ENCODE measurements at places on chromosomes 7 and 10.

DNA sequence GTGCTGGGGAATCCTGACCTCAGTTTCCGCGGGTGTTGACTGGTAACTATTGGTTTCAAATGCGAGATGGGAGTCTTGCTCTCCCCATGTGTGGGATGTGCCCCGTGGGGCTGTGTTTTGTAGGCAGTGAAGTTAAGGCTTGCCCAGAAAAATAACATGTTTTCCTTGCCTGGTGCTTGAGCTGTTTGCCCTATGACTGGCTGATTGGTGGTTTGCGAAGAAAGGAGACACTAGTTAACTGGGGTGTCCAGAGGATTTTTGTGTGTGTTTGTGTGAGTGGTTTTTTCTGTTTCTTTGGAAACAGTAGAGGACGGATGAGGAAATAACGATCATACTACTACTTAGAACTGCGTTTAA lies 61.9 kb downstream of the CREB5 start:
- DNase-seq = peak; percentile 3

GRCh38 chr10:70660722-70661121 lies 11.6 kb upstream of the ADAMTS14 start:
- no peak for DNase-seq

- DNase-seq = no peak
Observed at GRCh38 chr10:6058682-6059475, 3.3 kb downstream of the IL2RA start.

DNA sequence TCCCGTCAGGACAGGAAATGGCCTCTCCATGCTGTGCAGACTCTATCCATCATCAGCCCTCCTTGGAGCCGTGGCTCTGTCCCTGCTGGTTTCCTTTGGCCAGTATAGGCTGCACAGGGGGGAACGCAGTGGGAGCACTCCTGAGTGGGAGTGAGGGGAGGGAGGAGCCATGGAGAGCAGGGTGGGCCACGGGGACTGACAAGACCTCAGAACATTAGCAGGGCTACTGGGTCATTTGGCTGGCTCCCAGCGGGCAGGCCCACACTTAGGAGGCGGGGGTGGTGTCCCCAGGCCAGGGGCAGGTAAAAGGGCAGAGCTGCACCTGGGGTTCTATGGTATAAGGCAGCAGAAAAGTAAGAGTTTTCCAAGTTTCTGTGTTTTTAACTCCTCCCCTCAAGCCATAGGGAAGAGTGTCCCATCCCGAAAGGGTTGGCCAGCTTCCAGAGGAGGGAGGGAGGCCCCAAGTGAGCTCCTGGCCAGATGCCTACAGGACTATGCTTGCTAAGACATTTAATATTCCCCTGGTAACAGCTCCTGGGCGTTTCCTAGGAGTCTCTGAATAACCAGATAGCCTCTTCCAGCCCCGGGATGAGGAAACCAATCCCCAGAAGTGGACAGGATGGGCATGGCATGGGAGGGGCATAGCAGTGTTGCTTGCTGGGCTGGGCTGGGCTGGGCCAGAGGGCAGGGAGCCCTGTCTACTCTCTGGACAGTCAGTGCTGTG lies 5.5 kb upstream of the OPN4 start:
- peak; percentile 70 for DNase-seq

DNA sequence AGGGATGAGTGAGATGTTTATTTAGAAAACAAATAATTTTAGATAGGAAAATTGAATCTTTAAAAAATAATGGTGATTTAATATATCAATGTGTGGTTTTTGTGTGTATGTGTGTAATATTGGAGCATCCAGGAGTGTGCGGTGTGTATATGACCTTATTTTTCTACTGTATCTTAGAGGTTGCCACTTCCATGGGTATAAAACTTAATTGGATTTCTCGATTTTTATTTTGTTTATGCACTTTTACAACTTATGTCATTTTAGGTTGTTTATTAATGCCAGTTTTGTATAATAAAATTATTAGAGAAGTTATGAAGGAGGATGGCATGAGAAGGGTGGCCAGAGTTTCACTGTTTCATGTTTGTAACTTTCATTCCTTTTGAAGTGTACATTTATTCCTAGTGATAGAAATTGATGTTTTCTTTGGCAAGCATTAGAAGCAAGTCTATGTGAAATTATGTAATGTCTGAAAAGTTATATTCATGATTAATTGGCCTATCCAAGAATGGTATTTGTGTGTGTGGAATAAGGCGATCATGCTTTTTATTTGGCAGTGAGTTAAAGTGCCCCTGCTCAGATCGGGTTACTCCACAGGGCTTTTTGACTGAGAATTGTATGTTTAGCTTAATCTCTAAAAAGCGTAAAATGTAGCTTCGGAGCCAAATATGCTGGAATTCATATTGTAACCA lies 110.3 kb downstream of the KAT6B start:
- peak; percentile 42 for DNase-seq

GRCh38 chr10:63133821-63134557 lies 861 bp downstream of the NRBF2 start:
- DNase-seq = peak; percentile 64

- DNase-seq = no peak
Observed at GRCh38 chr10:57142925-57143576, 782.0 kb upstream of the ZWINT start.

DNA sequence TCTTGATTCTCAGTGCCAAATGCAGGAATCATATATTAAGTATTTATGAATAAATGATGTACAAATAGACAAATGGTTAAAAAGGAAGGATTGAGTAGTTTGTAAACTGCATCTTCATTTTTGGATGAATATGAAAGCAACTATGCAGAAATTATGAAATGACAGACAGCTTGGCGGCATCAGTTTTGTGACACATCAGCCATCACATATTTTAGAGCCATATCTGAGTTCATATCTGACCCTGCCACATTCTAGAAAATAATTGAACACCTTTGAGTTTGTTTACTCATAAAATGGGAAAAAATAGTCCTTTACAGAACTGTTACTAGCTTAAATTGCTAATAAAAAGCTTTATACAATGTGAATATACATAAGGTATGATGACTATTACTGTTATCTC lies 448.2 kb downstream of the KIF20B start:
- DNase-seq = no peak

DNA sequence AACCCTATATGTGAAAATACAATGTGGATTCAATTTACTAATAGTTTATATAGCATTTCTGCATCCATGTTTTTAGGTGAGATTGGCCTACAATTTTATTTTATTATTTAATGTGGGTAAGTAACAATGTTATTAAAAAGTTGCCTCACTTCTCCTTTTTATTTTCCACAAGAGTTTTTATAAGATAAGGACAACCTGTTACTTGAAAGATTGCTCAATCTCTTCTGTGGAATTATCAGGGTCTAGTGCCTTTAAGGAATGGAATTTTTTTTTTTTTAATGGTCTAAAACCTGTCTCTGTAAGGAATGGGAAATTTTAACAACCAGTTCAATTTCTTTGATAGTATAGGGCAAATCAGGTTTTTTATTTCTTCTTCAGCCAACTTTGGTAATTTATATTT lies 53.9 kb upstream of the RAB18 start:
- DNase-seq = no peak

DNA sequence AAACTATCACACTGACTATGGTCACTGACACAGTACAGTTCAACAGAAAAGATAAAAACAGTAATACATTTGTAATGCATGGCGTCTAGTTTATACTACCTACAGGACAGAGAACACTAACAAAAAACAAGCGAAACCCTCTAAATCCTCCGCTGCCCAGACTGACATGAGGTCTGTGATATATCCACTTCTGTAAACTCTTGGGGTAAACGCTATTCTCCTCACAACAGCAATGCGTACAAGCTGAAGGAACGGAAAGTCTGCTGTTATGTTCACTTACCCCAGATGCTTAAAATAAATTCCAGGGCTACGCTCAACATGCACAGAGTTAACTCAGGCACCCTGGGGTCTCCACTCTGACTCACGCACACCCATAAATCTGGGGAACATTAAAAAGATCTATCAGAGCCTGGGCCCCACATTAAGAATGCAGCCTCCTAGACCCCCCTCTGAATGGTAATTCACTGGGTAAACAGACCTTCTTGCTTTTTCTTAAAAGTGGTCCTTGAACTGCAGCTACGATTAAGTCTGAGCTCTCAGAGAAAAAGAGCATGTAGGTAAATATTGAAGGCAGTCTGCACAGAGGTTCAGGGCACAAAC lies 105.6 kb downstream of the CTBP2 start:
- DNase-seq = no peak

- no peak for DNase-seq
Observed at GRCh38 chr7:37273891-37274290, 174.8 kb downstream of the ELMO1 start.

GRCh38 chr10:13520194-13520593 lies 8.6 kb downstream of the BEND7 start:
- no peak for DNase-seq

GRCh38 chr10:110747609-110748464 lies 103.7 kb downstream of the RBM20 start:
- DNase-seq = peak; percentile 9

DNA sequence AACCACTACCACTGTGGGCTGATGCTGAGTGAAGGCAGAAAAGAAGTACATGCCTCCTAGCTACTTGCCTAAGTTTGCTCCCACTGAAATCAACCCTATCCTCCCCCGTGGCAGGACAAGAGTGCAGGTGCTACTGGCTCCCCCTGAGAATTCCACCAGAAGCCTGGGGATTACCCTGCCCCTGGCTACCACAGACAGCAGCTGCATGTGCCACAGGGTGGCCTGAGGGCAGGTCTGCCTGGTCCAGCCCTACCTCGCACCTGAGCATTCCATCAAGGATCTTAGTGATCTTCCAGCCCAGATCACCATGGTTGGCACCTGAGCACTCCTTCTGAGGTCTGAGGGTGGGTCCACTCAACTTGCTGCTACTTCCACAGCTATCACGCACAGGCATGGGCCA lies 176.4 kb upstream of the SMIM30 start:
- DNase-seq = no peak

- peak; percentile 44 for DNase-seq
Observed at GRCh38 chr7:131363719-131364118, 36.0 kb downstream of the MKLN1 start.

DNA sequence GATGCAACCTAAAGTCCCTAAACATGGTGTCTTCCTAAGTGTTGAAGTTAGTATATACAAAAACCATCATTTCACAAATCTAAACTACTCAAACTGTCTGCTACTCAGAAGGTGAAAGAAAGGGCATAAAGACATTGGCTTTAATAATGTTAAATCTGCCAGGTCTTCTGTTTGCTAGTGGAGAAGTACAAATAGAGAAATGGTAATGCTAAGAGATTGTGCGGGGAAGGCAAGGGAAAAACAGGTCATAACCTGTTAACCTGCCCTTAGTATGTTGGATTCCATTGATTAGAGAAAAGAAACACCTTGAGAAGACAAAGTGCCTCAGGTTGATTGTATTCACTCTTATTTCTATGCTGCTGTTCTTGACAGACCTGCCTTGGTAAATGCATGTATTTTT lies 80.3 kb downstream of the CALD1 start:
- DNase-seq = no peak

- DNase-seq = peak; percentile 54
Observed at GRCh38 chr10:119165171-119166117, at the start of gene SFXN4. Gene SFXN4, minus strand, starts transcription at chr10:119165714. Its CDS starts 67 bp downstream, at chr10:119165647.

- DNase-seq = no peak
Observed at GRCh38 chr7:151393031-151393977, 16.5 kb downstream of the WDR86 start.

Measured in fibroblast of villous mesenchyme (primary cell).